Lower leg skin (tissue), 4 donors: ENCODE measurements at places on chromosomes 11 and 22.

DNA sequence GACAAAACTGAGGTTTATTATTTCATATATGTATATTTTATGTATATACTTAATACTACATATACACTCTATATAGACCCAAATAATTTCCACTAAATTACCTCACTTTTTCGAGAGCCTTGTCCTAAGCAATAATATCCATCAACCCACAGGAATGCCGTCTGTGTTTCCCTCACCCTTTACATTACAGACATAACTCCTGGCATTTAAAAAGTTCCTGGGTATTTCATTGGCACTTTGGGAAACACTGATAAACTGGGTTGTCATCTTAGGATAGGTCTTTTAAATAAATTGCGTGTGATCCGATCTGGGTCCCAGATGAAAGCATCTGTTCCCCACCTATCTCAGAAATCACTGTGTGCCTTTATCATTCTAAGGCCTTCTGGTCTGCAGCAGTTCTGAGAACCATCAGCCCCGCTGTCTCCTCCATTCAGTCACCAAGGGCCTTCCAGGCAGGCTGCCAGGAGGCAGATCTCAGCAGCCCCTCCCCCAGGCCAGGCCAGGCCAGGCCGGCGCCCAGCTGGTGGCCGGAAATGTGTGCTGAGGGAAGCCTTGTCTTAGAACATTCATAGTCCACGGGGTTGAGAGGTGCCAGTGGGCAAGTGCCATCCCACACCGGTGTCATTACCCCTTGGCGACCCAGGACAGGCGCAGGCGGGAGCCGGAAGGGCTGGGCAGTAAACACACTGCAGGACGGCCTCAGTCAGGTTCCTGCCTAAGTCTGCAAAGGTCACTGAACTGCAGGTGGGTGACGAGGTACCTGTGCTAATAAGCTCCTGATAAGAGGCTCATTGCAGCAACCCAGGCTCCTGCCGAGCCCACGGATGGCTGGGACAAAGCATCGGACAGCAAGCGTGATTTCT lies 3.3 kb downstream of the FGF19 start:
- DNase-seq, result no peak

GRCh38 chr22:27554106-27554811 lies 247.3 kb downstream of the MN1 start:
- no peak for DNase-seq

- DNase-seq, result no peak
Measured at GRCh38 chr22:32820131-32821119, 18.9 kb downstream of the TIMP3 start.

DNA sequence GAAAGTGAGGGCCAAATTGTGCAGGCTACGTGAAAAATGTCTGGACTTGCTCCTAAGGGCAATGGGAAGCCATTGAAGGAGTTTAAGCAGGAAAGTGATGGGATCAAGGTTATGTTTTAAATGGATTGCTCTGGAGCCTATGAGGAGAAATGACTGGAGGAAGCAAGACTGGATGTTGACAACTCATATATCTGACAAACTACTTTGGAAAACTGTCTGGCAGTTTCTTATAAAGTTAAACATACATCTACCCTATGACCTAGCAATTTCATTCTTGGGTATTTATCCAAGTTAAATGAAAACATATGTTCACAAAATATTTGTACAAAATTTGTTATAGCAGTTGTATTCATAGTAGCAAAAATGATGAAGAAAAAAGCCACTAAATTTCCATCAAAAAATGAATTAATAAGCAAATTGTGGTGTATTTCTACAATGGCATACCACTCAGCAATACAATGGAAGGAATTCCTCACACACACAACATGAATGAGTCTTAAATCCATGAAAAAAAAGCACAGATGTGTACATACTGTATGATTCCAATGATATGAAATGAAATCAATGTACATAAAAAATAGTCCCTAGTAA lies 24.1 kb downstream of the FZD4 start:
- no peak for DNase-seq

DNA sequence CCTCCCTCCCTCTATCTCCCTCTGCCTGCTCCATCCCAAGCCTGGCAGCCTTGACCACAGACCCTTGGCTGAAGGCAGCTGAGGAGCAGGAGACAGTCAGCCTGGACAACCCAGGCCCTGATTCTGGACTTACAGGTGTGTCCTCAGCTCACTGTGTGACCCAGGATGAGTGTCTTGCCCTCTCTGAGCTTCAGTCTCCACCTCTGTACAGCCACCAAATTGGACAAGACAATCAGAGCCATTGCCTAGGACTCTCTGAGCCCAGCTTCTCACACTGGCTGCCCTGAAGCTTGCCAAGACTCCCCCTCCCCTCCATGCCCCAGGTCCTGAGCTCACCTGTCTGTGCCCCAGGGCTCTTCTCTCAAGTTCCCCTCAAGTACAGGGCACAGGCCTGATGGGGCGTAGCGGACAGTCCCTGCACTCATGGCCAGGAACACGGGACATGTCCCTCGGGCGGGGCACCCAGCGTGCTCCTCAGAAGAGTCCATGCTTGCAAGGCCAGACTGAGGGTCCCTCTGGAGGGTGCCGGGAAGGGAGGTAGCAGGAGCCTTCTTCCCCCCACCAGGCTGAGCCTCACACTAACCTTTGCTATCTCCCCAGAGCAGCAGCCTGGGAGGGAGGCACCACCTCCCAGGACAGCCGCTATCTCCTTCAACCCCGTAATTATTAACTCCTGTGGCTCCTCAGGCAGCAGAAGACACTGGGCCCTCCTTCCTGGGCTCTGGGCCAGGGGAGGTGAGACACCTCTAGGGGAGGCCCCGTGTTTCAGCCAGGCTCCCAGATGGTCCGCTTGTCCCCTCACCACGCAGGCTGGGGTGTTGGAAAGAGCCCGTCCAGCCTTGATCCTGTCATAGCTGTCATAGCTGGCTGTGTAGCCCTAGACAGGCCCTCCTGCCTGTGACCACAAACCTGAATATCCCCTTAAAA lies 2.6 kb upstream of the RAB3IL1 start:
- peak; percentile 87 for DNase-seq

GRCh38 chr11:120061761-120062560 lies 76.0 kb downstream of the TRIM29 start:
- DNase-seq, result peak; percentile 85

GRCh38 chr22:48761546-48761945 lies 1066.1 kb downstream of the BRD1 start:
- DNase-seq, result peak; percentile 12

- no peak for DNase-seq
Measured at GRCh38 chr11:104700609-104701008, 197.7 kb downstream of the CASP12 start.

GRCh38 chr11:117518455-117518854 lies 190.8 kb downstream of the CEP164 start:
- no peak for DNase-seq

- no peak for DNase-seq
Measured at GRCh38 chr11:393219-394033, 583 bp upstream of the PKP3 start.

- DNase-seq, result no peak
Measured at GRCh38 chr11:29352273-29352795, 664.5 kb downstream of the KCNA4 start.

GRCh38 chr11:33761471-33761870 lies 12.8 kb downstream of the FBXO3 start:
- no peak for DNase-seq

- DNase-seq, result no peak
Measured at GRCh38 chr11:103384652-103385051, 275.4 kb downstream of the DYNC2H1 start.

- no peak for DNase-seq
Measured at GRCh38 chr11:134349109-134349801, 17.5 kb downstream of the GLB1L2 start.

- DNase-seq, result peak; percentile 95
Measured at GRCh38 chr22:46674367-46674781, 54.2 kb downstream of the GRAMD4 start.

- no peak for DNase-seq
Measured at GRCh38 chr11:93288767-93289166, 41.8 kb upstream of the DEUP1 start.

DNA sequence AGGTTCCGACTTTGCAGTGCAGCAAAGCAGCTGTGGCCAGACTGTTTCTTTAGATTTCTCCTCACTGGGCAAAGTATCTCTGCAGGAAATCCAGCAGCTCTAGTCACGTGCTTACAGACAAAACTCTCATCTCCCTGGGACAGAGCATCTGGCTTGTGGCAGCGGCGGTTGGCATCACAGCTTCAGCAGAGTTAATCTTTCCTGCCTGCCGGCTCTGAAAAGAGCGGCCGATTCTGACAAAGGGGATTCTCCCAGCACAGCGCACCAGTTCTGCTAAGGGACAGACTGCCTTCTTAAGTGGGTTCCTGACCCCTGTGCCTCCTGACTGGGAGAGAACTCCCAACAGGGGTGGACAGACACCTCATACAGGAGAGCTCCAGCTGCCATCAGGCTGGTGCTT lies 1357.3 kb upstream of the TENM4 start:
- DNase-seq, result no peak

GRCh38 chr11:61701242-61701886 lies 21.2 kb downstream of the DAGLA start:
- no peak for DNase-seq

DNA sequence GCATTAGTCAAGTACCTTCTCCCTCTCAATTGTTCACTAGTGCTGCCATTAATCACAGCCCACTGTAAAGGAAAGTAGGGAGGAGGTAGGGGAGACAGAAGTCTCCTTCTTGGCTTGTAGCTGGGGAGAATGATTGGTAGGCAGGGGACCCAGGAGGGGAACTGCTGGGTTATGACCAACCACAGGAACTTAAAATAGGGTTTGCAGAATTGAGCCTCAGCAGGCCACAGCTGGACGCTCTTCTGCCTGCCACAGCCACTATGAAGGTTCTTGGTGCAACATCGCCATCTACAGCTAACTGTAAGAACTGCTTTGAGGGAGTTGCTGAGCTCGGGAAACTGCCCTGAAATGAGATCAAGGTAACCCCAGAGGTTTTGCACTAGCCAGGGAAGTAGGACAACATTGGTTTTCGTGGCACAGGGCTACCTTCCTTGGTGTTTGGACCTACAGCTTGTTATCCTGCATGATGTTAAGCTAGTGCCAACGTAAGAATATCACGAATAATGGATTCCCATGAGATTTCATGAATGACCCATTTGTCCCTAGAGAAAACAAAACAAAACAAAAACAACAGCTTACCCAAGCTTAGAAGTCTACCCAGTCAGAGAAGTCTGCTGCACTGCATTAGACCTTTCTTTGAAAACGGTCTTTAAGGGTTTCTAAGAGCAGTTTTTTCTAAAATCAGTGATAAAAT lies 787.1 kb upstream of the API5 start:
- no peak for DNase-seq

DNA sequence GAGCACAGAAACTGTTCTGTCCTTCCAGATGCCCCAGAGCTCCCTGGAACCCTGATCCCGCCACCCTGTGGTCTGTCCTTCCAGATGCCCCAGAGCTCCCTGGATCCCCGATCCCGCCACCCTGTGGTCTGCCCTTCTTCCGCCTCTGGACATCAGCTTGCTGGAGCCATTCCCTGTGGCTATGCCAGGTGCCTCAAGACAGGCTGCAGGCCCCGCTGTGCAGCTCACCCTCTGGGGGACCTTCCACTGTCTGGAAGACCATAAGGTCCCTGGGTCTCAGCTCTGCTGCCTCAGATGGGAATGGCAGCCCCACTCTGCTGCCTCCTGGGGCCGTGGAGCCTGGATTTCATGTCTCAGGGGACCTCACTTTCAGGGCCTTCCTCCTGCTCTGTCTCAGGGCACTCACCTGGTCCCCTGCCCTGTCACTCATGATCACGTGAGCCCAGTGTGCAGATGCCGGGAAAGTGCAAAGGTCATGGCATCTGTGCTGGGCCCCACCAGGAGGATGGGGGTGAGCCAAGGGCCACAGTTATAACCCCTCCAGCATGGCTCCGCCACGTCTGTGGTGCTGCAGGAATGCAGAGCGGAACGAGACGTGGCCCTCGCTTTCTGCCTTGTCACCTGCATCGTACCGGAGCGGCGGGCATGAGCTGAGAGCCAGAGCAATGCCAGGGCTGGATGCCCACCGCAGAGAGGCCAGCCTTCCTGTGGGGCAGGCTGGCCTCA lies 1520.7 kb downstream of the BRD1 start:
- DNase-seq, result peak; percentile 76

DNA sequence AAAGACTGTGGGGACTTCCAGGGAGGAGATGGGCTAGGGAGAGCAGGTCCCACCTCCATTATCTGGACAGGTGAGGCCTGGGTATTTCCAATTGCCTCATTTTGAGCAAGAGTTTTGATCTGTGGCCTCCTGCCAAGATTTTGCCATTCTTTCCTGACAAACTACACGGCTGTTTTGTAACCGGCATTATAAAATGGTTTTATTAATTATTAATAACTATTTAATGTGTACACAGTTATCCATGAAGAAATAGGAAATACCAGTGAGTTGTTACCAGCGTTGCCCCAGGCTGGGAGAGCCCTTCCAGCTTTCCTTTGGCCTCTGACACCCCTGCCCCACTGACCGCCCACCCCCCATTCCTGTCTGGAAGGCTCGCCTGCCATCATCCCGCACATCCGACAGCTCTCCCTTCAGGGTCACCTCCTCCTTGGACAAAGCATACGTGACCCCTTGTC lies 14.9 kb upstream of the SEC14L3 start:
- no peak for DNase-seq

DNA sequence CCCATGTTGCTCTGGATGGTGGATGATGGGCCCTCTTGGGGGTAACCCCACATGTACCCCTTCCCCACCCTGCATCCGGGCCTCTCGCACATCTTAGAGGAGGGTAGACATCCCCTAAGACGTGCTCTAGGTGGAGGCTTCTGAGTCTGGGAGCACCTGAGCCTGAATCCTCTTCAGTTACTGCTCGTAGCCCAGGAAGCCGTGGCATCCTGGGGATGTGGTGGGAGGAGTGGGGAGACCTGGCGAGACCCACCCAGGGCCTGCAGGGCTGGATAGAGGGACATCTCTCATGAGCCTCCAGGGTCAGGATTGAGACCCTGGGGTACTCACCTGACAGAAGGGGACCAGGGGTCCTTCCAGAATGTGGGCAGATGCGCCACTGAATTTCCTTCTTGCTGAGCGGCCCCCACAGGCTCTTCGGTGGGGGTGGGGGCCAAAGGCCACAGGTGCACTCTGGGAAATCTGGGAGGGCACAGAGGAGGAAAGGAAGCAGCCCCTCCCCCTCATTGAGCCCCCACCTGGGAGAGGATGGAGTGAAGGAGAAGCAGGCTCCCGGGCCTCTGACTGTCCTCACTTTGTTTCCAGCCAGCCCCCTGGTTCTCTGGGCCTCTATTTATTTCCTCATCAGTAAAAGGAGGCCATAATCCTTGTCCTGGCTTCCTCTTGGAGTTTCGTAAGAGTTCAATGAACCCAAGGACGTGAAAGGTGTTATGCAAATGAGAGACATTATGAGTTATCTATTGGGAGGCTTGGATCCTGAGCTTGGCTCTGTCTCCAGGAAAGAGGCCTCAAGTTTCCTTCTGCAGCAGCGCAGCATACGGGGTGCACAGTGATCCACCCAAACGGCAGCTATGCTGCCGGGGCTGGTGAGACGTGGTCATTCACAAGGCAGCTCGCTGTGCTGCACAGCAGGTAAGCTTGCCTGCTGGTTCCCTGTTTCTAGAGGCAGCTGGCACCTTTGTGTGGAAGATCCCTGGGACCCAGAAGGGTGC lies 31.2 kb downstream of the KCNJ4 start:
- no peak for DNase-seq

- no peak for DNase-seq
Measured at GRCh38 chr11:35307221-35307621, 112.1 kb downstream of the SLC1A2 start.
